ENCODE measurements at places on chromosomes 16 and 17.

DNA sequence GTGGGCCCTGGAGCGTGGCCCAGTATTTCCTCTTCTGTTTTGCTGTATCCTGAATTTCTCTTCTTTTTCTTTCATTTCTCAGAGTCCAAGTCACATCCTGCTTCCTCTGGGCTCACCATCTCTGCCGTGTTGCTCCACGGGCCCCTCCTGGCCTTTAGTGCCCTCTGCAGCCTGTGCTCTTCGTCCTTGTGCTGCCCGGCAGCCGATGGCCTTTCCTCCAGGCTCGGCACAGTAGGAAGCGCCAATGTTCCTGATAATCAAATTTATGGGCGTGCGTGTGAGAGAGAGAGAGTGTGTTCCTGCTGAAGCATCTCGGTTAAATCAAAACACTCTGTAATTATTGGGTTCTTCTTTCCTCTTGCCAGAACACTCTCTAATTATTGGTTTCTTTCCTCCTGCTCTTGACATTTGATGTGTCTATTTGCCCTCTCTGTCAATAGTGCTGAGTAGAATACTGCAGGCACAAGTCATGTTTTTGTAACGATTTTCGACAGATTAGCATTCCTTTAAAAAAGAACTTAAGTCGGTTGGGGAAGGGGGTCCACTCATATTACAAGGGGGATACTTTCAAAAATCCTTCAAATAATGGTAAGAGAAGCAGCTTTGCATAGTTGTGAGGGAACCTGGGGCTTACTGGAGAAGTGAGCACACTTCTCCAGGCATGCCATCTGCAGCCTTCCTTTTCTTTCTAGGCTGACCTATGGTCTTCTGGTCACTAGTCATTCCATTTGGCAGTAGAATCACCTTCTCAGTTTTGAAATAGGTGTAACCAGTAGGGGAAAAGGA, 126.6 kb downstream of the RPTOR start:
- DNase-seq: no peak

- DNase-seq: no peak
Measured at GRCh38 chr16:90072442-90073105, 4.6 kb downstream of the PRDM7 start.

DNA sequence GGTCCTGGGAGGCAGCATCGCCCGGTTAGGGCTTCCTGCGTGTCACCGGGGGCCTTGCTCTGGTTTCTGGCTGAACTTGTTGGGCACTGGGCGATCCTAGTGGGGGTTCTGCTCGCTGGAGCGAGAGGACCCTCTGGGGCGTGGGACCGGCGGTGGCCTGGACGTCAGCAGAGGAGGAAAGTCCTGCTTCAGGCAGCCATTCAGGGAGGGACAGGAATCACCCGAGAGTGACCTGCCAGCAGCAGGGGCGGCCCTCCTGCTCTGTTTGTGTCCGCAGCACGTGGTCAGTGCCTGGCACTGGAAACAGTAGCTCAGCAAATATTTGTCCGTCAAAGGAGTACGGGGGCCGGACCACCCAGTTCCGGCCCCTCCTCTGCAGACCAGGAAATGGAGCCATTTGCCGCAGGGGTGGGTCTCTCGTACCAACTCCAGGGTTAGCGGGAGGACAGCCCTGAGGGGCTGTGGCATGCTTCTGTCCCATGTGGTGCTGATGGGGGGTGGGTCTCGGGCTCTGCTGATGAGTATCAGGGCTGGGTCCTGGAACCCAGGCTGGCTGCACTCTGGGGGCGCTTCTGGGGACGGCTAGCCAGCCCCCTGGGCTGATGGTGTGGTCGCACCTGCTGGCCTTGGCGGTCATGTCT, 48.3 kb downstream of the BAIAP2 start:
- DNase-seq: no peak

GRCh38 chr16:79042886-79043285, 557.7 kb downstream of the MAF start:
- no peak for DNase-seq

GRCh38 chr17:3636908-3637373, 381 bp downstream of the CTNS start:
- DNase-seq: no peak

GRCh38 chr17:7626307-7626706, 1.3 kb downstream of the SAT2 start:
- no peak for DNase-seq

- no peak for DNase-seq
Measured at GRCh38 chr17:393806-394717, 41.5 kb upstream of the RPH3AL start.

All from NCI-H2171 treated with DMSO at 0.1 percent for 48 hours (cell line).